Activated CD8-positive, alpha-beta memory T cell treated with anti-CD3 and anti-CD28 coated beads, Interleukin-2, amount 10 ng/mL, durations not matched to agents 7 days and 5 days (primary cell): ENCODE measurements at places on chromosomes 12 and 14.

DNA sequence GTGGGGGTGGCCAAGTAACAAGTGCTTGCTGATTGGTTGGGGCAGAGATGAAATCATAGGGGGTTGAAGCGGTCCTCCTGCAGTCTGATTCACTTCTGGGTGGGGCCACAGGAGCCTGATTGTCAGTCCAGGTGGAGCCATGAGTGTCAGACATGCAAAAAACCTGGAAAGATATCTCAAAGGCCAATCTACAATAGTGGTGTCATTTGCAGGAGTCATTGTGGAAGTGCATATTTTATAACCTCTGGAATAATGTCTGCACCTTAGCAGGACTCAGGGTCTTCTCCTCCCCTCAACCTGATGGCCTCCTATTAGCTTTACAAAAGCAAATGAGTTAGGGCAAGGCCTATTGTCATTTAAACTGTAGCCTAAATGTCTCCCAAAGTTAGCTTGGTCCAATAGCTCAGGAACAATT, 241.4 kb downstream of the NUAK1 start:
- DNase-seq, result no peak

DNA sequence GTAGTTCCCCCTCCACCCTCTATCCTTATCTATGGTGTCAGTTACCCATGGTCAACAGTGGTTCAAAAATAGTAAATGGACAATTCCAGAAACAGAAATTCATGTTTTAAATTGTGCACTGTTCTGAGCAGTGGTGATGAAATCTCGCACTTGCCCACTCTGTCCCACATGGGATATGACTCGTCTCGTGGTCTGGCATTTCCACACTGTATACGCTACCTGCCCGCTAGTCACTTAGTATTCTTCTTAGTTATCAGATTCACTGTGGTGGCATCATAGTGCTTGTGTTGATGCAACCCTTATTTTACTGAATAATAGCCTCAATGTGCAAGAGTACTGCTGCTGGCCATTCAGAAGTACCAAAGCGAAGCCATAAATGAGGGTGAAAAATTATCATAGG, 507.0 kb downstream of the SNAPC1 start:
- no peak for DNase-seq

DNA sequence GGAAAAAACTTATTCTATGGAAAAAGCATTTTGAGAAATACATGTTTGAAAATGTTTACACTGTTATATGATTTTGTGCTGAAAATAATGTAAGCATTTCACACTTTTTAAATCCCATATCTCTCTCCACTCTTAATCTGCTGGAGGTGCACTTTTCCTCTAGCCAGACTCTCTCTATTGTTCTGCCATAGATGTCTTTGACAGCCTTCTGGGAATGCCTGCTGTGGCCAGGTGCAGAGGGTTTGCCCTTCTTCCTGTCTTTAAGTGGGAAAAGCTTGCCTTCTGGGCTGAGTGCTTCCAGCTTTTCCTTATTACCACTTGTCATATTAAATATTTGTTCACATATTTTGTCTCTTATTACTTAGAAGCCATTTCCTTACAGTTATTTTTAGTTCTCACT, 60.1 kb upstream of the PPM1H start:
- DNase-seq, result no peak

- DNase-seq, result no peak
Measured at GRCh38 chr12:132672116-132672515, 15.0 kb downstream of the POLE start.

DNA sequence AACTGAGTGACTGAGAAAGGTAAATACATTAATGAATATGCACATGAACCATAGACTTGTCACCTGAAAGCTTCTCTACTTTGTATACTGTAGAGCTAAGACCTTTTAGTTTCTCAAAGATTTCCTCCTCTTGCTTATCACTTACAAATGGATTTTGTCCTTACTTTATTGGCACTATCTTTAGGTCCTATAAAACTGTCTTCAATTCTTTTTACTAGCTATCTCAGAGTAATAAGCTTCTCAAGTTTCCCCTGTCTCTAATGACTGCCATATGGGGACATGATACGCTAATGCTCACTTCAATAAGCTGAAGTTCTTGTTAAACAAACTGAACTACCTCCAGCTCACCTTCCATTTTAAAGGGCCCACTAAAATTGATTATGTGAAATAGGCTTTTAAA, 468.2 kb upstream of the CCDC196 start:
- DNase-seq, result no peak

- peak; percentile 88 for DNase-seq
Measured at GRCh38 chr14:91418387-91419043, 895 bp upstream of the CCDC88C start.

DNA sequence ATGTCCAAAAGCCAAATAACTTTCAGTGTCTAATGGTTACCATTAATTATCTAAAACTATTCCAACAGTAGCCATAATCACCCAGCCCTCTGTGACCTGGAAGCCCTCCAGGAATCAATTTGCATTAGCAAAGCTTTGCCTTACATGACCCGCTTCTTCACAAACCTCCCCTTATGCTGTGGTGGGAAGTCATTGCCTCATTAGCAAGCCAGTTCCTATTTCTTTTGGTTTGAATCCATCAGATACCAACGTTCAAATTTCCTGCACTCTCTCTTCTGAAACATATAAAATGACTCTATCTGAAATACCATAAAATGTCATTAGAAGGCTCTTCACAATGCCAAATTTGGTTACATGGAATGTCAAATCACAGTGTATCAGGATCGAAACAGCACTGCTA, 268.3 kb upstream of the PRKD1 start:
- no peak for DNase-seq

- no peak for DNase-seq
Measured at GRCh38 chr14:65581378-65581777, 168.8 kb downstream of the FUT8 start.

GRCh38 chr12:46154221-46154985, 114.4 kb downstream of the SLC38A1 start:
- DNase-seq, result no peak

- DNase-seq, result no peak
Measured at GRCh38 chr12:122947352-122947792, 18.9 kb downstream of the ABCB9 start.

DNA sequence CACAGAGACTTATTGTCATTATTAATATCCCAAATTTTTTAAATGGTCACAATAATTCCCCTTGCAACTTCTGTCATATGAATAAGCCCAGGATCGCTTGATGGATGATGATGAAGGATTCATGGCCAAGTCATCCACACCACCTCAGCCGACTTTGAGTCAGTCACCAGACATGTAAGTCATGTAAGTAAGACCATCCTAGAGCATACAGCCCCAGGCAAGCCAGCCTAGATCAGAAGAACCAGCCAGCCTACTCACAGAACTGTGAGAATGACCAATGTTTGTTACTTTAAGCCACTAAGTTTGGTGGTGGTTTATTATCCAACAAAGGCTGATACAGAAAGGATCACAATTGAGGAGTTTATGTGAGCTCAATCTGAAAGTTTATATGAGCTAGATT, 341.8 kb downstream of the NRXN3 start:
- no peak for DNase-seq

DNA sequence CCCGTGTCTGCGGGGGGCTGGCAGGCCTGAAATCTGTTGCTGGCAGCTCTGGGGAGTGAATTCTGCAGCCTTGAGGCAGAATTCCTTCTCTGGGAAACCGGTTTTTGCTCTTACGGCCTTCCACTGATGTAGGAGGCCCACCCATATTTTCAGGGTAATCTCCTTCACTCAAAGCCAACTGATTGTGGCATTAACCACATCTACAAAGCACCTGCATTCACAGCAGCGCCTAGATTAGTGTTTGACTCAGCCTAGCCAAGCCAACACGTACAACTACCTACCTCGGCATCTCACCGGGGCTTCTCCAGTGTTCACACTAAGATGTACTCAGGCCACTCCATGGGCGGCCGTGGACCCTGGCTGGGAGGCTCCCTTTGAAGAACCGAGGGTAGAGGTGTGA, 15.8 kb downstream of the C12orf43 start:
- DNase-seq, result no peak

GRCh38 chr12:66149702-66150398, 19.3 kb upstream of the LLPH start:
- no peak for DNase-seq

- no peak for DNase-seq
Measured at GRCh38 chr14:89384023-89384422, 33.0 kb downstream of the FOXN3 start.

DNA sequence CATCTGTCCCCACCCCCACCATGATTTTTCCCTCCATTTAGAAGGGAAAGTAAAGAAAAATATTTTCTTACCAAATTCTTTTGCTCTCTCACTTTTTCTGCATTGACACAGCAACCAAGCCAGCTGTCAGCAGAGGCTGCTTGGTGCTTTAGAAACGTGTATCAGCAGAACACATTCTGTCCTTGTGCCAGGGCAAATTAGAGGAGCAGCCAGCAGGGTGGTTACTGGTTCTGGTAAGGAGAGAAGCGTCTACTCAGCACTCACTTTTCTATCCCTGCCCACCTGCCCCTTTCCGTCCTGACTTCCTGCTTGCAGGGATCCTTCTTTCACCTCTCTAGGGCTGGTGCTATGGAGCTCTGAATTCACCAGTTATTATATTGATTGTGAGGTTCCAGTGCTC, 327.5 kb upstream of the PDE3A start:
- no peak for DNase-seq

DNA sequence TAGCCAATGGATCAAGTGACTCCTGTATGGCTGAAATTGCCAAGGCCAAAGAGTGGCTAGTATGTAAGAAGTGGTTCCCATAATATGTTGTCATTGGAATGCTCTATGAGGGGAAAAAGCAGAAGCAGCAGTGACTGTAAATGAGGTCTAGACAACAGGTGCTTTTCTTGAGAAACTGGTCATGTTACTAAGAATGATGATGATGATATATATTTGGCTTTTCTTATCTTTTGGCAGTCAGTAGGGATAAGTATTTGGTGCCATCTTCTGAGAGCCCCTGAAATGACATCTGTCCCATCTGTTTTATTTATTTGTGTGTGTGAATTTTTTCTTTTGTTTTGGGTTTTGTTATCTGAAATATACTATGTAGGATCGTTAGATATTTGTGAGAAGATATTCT, 141.7 kb downstream of the SYT1 start:
- no peak for DNase-seq

GRCh38 chr14:76077340-76077739, 74.4 kb upstream of the GPATCH2L start:
- no peak for DNase-seq

GRCh38 chr12:131005161-131006035, 51.7 kb downstream of the ADGRD1 start:
- no peak for DNase-seq

DNA sequence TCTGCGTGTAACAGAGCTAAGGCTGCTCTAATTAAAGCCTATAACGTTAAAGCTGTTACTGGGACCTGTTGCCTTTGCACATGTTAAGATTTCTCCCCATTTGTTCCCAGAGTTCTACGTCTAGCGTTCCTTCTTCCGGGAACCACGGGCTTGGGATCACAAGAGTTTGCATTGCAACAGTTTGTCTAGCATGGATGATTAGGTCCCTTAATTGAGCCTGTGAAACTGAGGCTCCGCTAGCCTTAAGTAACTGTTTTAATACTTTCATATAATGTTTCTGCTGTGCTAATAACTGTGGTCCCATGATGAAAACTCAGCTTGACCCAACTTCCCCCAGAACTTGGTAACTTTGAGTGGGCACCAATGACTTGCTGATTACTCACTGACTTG, 16.7 kb upstream of the LYZ start:
- DNase-seq, result no peak

DNA sequence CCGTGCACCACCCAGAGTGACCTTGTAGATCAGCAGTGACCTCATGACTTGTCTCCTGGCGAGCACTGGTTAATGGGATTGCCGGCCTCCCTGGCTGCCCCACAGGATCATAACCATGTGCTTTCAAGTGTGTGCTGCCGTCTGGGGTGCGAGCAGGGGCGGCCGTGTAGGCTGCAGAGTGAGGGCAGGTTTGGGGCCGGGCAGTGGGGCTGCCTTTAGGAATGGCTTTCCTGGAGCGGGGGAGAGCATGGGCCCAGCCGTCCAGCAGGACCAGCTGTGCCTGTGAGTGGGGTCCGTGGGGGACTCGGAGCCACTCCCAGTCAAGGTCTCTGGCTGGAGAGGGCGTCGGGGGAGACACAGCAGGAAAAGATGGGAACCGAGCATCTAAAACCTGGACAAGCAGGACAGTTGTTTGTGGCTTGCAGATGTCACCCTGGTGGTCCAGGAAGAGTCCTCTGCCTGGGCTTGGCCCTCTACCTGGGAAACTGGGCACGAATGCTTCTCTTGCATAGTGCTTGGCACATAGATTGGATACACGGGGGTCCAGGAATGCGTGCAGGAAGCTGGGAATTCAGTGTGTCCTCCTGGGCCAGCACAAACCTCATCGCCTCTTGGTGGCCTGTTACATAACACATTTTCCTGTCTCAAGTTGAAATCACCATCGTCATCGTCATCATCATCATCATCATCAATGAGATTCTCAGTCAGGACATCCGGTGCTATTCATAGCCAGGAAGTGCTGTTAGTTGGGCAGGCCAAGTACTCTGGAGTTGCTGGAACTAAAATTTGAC, 96.0 kb downstream of the ADGRD1 start:
- no peak for DNase-seq

- no peak for DNase-seq
Measured at GRCh38 chr12:85138833-85139232, 102.7 kb downstream of the LRRIQ1 start.

GRCh38 chr14:61866932-61867920, 105.0 kb downstream of the SNAPC1 start:
- no peak for DNase-seq

- no peak for DNase-seq
Measured at GRCh38 chr14:64634558-64634957, 69.7 kb upstream of the PLEKHG3 start.

GRCh38 chr12:79668113-79668512, 22.7 kb downstream of the PAWR start:
- DNase-seq, result no peak

GRCh38 chr12:41950455-41950854, 194.2 kb downstream of the GXYLT1 start:
- DNase-seq, result no peak

- peak; percentile 86 for DNase-seq
Measured at GRCh38 chr14:73762375-73762822, 48.2 kb upstream of the PNMA1 start.

DNA sequence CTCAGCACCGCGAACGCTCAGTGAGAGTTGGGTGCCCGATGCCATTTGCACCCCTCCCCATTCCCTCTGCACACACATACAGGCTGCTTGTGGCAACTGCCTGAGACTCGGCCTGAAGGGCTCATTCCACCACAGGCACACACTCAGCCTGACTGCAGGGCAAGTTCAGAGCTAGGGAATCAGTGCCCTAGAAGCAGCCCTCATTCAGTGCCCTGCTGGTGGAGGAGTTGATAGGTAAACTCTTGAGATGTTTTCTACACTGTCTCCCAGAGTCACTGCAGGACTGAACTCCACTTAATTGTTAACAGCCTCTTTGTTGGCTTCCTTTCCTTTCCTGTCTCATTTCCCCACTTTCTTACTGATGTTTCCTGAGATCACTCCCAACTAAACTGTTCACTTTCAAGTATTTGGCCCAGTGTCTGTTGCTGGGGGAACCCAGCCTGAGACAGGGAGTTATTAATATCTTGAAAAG, 16.9 kb downstream of the PPP1R36 start:
- DNase-seq, result no peak

- DNase-seq, result no peak
Measured at GRCh38 chr12:9134981-9135628, 19.4 kb upstream of the A2M start.

GRCh38 chr14:87468531-87468930, 524.5 kb downstream of the GALC start:
- DNase-seq, result no peak
